ENCODE measurements at places on chromosomes 7 and 10. TPM values are rescaled to one million over a fixed set of nuclear protein-coding genes. Genes with fewer than 3 reads are reported as not detected.

DNA sequence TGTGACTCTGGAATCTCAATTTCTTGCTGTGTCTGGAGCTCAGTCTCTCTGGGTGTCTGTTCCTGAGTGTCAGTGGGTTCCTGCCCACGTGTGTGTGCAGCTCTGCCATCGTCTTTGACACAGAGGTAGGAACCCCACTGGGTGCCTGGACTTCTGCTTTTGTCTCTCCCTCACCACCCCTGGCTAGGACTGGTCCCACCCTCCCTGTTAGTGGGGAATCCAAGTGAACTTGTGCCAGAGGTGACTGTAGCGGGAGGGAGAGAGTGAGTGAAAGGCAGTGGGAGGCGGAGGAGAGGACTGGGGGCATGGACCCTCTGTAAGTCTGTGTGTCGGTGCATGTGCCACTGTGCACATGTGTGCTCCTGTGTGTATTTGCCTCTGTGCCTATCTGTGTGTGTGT lies 299.9 kb upstream of the ZMIZ1 start:
- DNase-seq = no peak

GRCh38 chr10:61355211-61355610 lies 98.0 kb downstream of the TMEM26 start:
- DNase-seq = no peak

GRCh38 chr7:116182023-116182422 lies 28.3 kb upstream of the TES start:
- no peak for DNase-seq

- peak; percentile 20 for DNase-seq
Observed at GRCh38 chr10:118963341-118963740, 66.2 kb upstream of the NANOS1 start.

GRCh38 chr7:78039790-78040776 lies 241.5 kb downstream of the PHTF2 start:
- peak; percentile 81 for DNase-seq

GRCh38 chr10:47349516-47349915 lies 1.4 kb downstream of the RBP3 start:
- DNase-seq = no peak

GRCh38 chr10:32922170-32922569 lies 35.9 kb downstream of the ITGB1 start:
- DNase-seq = no peak

DNA sequence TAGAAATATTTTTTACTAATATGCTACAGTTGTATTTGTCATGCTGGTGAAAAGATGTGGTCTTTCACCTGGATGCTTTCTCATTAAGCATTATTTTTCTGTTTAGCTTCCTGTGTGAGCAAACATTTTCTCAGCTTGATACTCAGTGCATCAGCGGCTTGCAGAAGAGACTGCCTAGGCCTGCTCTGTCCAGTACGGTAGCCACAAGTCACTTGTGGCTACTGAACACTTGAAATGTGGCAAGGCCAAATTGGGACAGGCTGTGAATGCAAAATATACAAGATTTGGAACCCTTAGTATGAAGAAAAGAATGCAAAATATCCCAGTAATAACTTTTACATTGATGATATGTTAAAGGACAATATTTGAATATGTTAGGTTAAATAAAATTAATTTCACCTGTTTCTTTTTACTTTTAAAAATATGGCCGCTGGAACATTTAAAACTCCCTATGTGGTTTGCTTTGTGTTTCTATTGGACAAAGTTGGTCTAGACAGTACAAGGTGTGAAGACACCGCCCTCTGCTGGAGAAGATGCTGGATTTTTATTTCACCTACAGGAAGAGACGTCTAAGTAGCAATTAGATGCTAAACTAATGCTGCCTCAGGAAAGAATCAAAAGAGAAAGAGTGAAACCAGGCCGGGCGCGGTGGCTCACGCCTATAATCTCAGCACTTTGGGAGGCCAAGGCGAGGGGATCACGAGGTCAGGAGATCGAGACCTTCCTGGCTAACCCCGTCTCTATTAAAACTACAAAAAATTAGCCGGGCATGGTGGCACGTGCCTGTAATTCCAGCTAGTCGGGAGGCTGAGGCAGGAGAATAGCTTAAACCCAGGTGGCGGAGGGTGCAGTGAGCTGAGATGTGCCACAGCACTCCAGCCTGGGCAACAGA lies 5.3 kb downstream of the SRGN start:
- peak; percentile 76 for DNase-seq

DNA sequence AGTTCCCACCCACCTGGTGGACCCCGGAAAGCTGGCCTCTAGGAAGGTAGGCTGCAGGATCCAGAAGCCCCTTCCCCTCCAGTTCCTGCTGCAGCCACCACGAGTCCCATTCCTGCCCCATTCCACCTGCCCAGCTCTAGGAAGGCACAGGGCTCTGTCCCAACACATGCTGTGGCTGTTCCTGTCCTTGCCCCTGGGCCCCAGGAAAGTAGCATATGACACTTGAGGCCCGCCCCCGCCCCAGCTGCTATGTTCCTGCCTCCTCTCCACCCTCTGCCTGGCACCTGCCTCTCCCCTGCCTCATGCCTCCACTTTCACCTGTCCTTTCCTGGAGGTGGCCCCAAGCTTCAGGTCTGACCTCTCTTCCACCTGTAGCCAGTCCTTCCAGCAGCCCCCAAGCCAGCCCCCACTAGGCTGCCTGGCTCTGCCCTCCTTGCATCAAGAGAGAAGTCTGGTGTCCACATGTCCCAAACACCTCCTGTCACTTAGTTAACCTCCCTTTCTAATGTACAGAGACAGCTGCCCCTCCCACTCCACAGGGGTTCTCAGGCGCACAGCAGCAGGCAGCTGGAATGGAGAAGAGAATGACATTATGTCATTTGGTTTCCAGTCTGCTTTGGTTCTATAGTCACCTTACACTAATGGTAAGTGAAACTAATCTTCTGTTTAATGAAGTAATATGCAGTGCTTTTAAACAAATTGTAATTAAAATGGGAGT lies 22.7 kb downstream of the YKT6 start:
- no peak for DNase-seq

DNA sequence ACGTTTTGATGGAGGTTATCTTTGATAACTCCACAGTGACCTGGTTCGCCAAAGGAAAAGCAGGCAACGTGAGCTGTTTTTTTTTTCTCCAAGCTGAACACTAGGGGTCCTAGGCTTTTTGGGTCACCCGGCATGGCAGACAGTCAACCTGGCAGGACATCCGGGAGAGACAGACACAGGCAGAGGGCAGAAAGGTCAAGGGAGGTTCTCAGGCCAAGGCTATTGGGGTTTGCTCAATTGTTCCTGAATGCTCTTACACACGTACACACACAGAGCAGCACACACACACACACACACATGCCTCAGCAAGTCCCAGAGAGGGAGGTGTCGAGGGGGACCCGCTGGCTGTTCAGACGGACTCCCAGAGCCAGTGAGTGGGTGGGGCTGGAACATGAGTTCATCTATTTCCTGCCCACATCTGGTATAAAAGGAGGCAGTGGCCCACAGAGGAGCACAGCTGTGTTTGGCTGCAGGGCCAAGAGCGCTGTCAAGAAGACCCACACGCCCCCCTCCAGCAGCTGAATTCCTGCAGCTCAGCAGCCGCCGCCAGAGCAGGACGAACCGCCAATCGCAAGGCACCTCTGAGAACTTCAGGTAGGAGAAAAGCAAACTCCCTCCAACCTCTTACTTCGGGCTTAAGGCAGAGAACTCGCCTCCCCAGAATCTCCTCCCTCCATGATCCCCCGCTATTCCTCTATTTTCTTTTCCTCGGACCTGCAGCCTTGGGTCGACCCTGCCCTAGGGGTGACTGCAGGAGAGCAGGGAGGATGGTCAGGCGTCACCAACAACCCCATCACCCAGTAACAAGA lies at the start of gene SERPINE1:
Gene SERPINE1, plus strand, starts transcription at position 454 of the 809 bp plus-strand sequence. CDS start 1,290 bp downstream, outside the sequence.
- DNase-seq = peak; percentile 87

DNA sequence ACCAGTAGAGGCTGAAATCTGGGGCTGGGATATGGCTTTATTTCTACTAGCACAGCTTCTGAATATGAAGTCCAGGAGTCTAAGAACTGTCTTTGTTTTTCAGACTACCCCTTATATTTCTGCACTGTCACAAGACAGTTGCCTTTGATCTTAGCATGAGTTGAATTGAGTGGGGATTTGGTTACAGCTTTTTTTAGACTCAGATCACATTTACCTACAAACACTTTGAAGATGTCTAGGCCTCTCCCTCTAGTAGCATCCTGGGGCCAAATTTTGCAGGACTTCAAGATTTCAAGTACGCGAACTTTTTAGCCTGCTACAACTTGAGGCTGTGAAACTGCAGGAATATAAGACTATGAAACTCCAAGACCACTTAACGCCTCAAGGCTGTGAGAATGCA lies 240.2 kb downstream of the NEBL start:
- DNase-seq = no peak

DNA sequence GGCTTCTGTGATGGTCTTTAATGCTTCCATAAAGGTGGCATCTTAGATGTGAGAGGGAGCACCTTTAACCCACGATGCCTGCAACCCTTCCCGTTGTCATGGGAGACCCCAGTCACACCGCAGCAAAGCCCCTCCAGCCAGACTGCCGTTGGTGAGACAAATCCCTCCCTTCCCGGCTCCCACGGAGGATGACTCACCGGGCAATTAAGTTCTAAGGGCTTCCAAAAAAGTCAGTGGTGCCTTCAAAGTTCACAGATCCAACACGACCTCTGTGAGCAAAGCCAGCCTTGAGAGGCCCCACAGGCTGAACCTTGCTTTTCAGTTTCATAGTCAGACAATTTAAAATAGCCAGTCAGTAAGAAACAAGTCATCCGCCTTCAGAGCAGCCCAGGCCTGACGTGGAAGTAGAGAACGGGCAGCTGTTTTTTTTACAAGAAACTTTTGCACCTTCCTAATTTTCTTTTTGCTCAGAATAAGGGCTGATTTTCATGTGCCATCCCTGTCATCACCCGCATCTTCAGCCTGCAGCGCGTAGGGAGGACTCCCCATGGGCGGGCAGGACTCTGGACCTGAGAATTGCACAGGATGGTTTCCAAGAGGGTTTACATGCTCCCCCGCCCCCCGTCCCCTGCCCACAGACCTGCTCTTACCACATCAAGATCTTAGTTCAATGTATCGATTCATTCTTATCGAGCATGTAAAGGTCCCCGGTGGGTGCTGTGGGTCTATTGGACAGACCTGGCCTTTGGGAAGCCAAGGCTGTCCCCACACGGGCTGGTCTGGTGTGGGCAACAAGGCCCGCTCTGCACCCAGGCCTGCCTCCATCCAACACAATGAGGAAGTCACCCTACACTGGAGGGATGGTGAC lies 333.9 kb downstream of the DNAJB6 start:
- peak; percentile 12 for DNase-seq

GRCh38 chr7:130425796-130426195 lies 15.0 kb downstream of the CEP41 start:
- no peak for DNase-seq

GRCh38 chr10:24503461-24504320 lies 220.0 kb downstream of the ARHGAP21 start:
- peak; percentile 76 for DNase-seq

- no peak for DNase-seq
Observed at GRCh38 chr10:82813856-82814255, 938.9 kb downstream of the NRG3 start.

DNA sequence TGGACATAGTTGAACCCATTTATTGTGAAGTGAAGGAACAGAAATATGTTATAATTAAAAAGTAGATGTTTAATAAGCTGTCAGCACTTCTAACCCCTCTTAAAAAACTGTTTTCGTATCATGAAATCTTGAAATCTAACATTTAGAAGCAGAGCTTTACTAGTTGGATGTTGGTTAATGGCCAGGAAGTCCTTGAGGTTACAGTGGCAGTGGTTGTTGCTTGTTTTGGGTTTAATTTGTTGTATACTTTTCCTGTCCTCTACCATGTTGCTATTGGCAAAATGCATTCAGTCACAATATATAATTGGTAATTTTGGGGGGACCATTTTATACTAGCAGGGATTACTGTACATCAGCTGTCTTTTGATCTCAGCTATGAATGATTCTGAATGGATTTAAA lies 60.7 kb downstream of the EXOC4 start:
- DNase-seq = no peak

DNA sequence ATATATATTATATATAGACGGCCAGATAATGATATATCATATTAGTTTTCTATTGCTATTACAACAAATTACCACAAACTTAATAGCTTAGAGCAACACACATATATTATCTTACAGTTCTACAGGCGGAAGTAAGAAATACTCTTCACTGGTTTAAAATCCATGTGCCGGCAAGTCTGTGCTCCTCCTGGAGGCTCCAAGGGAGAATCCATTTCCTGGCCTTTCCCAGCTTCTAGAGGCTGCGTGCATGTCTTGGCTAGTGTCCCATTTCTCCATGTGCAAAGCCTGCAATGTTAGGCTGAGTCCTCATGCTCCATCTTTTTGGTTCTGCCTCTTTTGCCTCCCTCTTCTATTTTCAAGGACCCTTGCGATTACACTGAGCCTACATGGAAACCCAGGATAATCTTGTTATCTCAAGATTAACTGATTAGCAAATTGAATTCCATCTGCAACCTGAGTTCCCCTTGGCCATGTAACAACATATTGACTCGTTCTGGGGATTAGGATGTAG lies 23.9 kb upstream of the PNLIPRP3 start:
- no peak for DNase-seq

DNA sequence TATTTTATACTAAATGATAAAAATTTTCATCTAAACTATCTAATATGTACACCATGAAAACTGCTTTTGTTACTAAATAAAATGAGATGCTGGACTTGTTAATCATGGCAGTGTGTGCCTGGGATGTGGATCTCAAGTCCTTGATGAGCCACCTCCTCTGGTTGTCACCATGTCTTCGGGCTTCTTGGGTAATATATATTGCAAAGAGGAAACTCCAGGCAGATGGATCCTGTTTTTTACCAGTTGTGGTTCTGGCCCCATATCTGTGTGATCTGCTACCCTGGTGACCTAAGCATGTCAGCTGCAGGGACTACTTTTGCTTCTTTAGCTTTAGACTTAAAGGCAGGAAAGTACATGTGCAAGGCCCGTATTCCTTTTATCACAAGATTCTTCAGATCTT lies 46.2 kb downstream of the TMEM60 start:
- DNase-seq = no peak

DNA sequence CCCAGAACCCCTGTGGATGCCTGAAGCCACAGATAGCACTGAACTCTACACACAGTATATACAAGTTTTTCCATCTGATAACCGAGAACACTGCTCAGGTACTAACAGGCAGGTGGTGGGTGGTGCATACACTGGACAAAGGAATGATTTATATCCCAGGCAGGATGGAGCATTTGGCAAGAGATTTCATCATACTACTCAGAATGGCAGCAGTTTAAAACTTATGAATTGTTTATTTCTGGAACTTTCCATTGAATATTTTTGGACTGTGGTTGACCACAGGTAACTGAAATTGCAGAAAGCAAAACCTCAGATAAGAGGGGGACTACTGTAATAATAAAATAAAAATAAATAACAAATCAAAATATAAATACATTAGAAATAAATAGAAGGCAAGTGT lies 10.9 kb upstream of the KCNMA1 start:
- no peak for DNase-seq

The TMEM140 gene
- not detected for total RNA-seq

The LEP gene
- not detected for total RNA-seq

The ODAD2 gene
- 2.8 TPM for total RNA-seq

The ASB10 gene
- not detected for total RNA-seq

The TDRD1 gene
- total RNA-seq = not detected

The INMT gene
- 0.70 TPM for total RNA-seq

The FGFR2 gene
- total RNA-seq = 135 TPM

The AMZ1 gene
- 0.90 TPM for total RNA-seq
